ENCODE measurements at places on chromosomes 7 and 10.

DNA sequence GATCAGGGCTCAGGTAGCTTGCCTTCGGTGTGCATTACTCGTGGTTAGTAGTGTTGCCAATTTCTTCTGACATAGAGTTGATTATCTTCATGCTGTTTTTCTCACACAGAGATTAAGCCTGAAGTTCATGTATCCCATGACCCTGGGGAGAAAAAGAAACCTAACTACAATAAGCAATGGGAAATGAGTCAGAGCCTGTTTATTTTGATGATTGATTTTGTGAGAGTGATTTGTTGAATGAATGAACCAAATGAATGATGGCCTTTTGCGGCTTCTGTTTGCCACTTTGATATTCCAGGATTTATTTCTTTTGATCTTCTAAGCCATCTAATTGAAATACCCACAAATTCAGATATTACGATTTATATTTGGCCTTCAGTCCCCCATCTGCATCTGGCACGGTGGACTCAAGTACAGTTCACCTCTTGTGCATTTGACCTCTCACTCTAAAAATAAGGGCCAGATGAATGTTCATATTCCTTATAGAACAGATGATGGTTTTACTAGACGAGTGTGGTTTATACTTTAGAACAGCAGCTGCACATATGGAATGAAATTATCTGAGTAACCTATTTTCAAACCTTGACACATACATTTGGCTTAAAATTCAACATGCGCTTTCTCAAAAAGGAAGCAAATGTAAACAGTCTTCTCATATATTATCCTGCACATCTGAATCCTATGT, 110.7 kb downstream of the PLCE1 start:
- DNase-seq = no peak

DNA sequence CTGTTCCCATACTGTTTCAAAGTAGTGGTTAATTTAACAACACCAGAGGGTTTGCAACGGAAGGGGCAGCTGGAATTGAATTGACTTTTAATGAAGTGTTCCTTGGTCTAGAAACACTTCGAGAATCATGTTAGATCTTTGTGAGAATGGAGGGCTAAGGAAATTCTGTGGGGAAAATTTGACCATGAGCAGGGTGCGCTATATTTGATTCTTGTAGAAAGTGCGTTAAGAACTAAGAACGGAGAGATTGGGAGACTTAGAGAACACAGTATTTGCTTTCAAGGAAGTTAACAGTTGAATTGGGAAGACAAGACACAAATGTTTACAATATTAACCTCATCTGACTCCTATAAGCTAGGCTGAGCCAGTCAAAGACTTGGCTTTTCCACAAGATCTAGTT, 1.2 kb downstream of the ZNF212 start:
- DNase-seq = no peak

DNA sequence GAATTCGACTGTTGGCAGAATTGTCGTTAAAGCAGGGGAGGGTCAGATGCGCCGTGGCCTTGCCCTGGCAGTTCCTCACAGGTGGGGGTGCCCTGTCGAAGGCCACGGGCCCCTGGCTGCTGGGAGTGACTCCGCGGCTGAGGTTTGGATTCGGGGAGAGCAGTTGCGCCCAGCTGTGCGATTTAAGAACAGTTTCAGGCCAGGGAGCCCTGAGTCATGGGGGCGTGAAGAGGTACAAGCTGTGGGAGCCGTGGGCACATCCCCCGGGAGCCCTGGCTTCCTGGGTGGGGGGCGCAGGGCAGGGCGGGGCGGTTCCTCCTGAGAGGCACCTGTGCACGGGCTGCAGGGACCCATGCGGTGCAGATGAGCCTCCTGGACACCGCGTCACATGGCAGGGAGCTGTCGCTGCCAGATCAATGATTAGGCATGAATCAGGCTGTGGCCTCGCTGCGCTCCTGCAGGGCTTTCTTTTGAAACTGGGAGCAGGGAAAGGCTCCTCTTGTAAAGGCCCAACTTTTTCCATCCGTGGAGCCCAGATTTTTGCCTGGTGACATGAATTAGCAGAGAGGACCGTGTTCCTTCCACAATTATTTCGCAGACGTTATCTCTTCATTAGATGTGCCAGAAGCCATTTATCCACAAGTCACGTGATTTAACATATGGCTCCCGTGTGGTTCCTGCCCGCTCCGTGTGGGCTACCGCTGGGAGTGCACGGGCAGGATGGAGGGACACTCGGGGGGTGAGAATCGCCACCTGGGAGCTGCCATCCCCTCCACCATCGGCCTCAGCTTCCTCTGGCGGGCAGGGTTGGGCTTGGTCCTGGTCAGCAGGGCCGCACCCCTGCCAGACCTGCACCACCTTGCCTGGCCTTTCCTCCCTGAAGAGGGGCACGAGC, 918 bp downstream of the PWWP2B start:
- DNase-seq = peak; percentile 53

GRCh38 chr10:33215154-33215553, 119.3 kb downstream of the NRP1 start:
- DNase-seq = no peak

GRCh38 chr10:130399425-130399950, 263.3 kb downstream of the GLRX3 start:
- no peak for DNase-seq

- DNase-seq = peak; percentile 67
These were observed 22.6 kb upstream of the PRTFDC1 start for GRCh38 chr10:24974976-24975375.

DNA sequence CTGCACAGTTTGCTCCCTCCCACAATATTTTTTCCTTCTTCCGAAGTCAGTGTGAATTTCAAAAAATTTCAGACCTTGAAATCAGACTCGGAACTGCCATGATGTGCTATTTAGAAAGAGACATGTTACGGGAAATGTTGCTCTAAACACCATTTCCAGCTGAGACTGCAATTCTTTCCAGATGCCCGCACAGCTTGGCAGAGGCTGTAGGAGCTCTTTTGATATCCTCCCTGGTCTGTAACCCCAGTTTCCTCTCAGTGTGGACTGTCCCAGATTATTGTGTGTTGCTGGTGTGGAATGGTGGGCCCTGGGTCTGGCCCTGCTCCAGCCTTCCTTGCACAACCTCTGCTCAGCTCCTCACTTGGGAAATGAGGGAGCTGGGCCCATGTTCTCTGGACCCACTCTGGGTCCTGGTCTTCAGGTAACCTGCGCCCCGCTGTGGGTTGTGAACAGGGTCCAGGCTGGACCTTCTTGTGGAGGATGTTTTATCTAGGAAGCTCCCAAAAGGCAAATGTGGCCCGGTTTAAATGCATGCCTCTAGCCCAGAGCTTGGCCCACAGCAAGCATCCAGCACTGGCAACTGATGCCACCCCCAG, 172.8 kb upstream of the CXCL12 start:
- no peak for DNase-seq

DNA sequence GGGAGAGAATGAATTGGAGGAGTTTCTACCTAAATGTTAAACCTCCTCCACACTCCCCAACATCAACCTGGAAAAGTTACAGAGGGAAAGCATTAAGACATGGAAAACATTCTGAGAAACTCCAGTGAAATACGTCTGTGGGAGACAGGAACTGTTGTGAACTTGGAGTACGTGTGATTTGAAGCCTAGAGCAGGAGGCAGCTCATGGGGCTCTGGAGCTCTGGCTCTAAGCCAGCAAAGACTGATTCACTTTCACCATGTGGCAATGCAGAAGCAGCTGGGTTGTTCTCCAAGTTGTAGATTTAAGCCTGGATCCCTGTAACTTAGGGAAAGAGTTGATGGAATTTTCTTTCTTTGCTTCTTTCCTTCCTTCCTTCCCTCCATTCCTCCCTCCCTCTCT, 503.2 kb downstream of the NRG3 start:
- DNase-seq = peak; percentile 87

- DNase-seq = no peak
These were observed 304.6 kb downstream of the PRPF18 start for GRCh38 chr10:13891128-13892000.

- no peak for DNase-seq
These were observed 112.6 kb downstream of the WDR37 start for GRCh38 chr10:1168763-1169162.
